ENCODE measurements at places on chromosomes 6 and 20.

DNA sequence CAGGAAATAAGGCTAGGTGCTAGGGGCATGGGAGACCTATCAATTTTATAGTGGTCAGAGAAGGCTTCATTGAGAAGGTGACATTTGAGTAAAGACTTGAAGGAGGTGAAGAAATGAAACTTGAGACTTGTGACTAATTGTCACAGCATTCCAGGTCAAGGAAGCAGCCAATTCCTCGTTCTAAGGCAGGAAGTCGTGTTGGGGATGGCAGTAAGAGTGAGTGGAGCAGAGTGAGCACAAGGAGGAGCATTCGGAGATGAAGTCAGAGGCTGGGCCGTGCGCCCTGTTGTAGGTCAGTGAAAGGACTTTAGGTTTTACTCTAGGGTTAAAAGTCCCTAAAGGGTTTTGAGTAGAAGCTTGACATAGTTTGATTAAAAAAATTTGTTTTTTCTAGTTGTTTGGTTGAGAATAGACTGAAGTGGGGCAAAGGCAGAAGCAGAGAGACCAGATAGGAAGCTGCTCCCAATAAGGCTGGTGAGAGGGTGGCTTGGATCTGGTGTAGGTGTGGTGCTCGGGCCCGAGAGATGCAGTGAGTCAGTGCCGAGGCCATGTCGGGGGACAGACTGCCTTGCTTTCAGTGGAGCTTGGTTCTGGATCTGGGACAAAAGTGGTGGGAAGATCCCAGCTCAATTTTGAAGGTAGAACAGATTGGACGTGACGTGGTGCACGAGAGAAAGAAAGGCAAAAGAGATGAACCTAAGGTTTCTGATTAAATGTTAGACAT, 2.6 kb upstream of the RSPH3 start:
- peak; percentile 56 for DNase-seq

GRCh38 chr6:29619578-29620160, 13.3 kb downstream of the GABBR1 start:
- no peak for DNase-seq

DNA sequence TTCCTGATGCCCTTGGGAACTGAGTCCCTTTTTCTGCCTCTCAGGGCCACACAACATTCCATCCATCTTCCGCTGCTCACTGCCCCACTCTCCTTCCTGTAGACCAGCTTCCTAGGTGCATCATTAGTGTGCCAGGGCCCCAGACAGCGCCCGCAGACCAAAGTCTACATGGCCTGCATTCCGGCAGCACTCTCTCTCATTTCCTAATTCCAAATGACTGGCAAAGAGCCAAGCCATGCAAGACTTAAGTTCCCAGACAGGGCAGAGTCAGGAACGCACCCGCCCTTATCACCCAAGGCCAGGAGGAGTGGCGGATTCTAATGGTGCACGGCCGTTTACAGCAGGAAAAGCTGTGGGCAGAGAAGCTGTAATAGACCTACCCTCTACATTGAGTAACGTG, 159.8 kb upstream of the ARID1B start:
- DNase-seq = no peak

GRCh38 chr6:106334646-106335448, 9.3 kb upstream of the ATG5 start:
- DNase-seq = no peak

DNA sequence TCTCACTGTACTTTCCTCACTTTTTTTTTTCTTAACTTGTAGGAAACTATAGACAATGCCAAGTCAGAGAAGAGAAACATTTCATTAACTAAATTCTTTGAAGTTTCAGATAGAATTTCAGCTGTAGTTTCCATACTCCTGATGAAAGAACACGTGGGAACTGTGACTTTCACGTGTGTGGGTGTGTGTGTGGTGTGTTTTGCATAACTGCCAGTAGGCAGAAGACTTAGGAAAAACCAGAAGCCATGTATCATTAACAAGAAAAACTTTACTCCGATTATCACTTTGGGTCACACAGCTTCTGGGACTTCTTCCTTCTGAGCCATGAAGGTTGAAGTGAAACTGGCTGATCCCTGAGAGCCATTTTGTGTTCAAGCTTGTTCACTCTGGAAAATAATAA, 483.3 kb downstream of the TFAP2B start:
- no peak for DNase-seq

DNA sequence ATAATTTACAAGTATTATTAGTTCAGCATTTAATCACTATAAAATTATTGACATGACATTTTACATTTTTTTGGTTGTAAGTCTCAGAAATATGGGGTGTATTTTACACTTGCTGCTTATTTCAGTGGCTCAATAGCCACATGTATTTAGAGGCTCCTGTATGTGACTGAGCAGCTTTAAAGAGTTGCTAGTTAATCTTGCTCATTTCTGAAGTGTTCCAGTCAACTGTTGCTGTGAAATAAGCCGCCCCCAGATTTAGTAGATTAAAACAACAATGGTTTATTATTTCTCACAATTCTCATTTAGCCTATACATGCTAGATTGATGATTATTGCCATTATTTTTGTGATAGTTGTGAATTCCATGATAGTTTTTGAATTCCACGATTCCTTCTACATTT, 23.0 kb downstream of the CD109 start:
- DNase-seq = no peak

GRCh38 chr6:168905451-168906090, 348.1 kb downstream of the THBS2 start:
- DNase-seq = peak; percentile 14

GRCh38 chr6:70620746-70621145, 46.9 kb upstream of the SMAP1 start:
- no peak for DNase-seq

DNA sequence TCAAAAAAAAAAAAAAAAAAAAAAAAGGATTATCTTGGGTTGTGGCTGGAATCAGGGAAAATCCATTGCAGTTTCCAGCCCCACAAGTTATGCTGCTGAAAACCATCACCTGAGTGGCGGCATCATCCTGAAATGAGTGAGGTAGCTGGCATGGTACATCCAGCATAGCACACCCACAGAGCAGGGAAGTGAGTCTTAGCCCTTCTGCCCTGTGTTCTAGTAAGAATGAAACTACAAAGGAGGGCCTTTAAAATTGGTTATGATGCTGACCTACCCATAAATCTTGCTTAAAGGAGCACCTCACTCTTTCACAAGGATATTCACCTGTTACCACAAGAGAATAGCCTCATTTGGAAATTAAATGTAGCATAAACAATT, 119.2 kb downstream of the NFATC2 start:
- no peak for DNase-seq

DNA sequence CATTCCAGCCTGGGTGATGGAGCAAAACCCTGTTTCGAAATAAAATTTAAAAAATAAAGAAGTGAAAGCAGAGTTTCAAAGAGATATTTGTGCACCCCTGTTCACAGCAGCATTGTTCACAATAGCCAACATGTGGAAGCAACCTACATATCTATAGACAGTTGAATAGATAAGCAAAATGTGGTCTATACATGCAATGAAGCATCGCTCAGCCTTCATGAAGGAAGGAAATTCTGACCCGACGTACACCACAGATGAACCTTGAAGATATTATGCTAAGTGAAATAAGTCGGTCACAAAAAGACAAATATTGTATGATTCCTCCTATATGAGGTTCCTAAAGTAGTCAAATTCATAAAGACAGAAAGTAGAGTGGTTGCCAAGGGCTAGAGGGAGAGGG, 6.5 kb upstream of the NCOA6 start:
- DNase-seq = no peak

GRCh38 chr20:54650052-54650719, 174.8 kb downstream of the DOK5 start:
- DNase-seq = no peak

DNA sequence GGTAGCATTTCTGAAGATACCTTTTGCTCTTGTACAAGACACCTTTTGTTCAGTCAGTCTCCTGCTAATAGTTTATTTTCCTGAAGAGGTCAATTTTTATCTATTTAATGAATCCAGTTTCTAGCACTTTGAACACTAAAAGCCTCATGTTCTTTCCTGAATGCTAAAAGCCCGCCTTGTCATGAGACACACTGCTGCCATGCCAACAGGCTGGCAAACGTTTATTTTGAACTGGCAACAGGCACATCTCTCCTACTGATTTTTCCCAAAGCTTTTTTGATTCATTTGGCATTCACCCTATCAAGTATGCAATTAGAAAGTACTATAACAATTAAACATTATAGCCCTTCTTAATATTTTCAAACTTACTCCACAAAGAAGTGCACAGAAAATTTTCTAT, 421.2 kb upstream of the EYS start:
- no peak for DNase-seq

- DNase-seq = no peak
Measured at GRCh38 chr6:84908304-84908904, 144.0 kb upstream of the TBX18 start.

- no peak for DNase-seq
Measured at GRCh38 chr6:39367700-39368099, 45.2 kb upstream of the KCNK16 start.

DNA sequence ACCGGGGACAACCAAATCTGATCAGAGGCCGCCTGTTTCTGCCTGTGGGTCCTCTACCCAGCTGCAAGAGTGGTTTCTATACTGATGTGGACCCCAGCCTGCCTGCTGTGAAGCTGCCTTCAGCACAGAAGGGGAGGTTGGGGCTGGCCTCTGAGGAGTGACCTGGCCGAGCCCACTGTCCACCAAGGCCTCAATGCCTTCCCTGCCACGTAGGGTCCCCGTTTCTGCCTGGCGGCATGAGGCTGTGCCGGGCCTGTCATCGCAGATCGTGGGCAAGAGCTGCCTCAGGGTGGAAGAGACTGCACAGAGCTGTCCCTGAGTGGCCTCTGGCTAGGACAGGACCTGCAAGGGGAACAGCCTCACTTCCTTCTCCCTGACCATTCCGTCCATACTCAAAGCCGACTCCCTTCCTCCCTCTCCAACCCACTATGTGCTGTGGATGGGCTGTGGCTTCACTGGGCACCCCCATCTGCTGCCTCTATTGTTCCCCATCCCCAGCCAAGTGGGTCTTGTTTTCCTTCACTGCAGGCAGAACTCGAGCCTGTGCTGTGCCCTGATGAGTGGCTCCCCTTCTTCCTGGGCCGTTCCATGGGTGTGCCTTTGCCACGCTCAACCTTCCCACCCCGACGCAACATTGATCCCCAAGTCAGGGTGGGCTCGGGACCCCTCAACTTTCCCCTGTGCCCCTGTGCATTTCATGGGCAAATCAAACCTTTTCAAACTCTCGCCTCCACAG, 60.3 kb downstream of the ERMARD start:
- DNase-seq = no peak

DNA sequence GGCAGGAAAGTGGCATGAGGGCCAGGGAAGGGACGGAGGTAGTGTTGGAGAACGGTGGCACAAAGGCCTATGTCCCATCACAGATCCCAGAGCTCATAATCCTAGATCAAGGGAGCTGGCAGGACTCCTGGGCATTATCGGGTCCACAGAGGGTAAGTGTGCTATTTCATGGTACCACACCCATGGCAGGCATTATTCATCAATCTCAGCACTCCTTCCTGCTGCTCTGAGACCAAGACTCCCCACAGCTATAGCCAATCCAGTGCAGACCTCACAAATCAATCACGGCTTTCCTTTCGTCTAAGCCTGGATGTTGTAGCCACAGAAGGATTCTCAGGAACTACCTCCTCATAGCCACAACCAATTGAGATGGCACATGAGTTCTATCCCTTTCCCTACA, 187.9 kb downstream of the PREX1 start:
- no peak for DNase-seq

DNA sequence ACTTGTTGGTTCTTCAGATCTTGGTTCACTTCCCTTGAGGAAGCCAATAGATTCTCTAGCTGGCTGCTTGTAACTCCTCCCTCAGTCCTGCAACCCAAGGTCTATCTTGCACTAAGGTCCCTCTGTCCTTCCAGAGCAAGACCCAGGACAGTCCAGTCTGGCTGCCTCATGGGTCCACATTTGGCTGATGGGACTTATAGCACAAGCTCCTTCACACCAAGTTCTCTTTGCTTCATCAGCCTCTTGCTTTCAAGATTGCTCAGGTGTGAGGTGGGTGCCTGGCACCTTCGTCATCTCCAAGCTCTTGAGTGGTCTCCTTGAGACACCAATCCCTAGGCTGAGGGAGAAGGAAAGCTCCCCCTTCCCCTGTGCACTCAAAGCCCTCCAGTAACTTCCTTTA, 28.3 kb downstream of the NSFL1C start:
- DNase-seq = no peak

DNA sequence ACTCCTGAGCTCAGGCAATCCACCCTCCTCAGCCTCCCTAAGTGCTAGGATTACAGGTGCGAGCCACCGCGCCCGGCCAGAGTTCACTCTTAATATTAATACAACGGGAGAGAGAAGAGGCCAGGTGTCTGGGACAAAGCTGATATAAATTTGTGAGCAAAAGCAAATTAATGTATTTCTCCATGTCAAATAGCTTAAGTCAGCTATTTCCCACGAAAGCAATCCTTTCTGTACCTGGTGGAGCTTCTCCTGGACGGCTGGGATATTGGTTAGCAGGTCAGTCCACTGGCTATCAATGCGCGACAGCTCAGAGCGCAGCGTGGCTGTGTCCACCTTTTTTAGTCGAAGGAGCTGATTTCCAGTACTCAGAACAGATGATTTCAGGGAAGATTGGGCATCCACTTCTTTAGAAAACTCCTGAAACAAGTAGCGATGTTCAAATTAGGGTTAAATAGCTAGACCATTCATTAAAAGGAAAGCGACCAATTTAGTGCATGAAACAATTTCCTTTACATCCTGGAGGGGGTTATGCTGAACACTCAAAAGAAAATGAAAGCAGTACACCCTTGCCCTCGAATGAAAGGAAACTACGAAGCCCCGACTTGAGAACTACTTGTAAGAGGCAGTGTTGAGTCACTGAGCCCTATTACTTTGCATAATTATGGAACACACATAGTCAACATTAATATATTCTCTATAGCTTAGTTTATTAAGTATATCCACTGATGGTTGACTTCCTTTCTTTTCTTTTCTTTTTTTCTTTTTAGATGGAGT, 403.4 kb downstream of the SYNE1 start:
- no peak for DNase-seq

DNA sequence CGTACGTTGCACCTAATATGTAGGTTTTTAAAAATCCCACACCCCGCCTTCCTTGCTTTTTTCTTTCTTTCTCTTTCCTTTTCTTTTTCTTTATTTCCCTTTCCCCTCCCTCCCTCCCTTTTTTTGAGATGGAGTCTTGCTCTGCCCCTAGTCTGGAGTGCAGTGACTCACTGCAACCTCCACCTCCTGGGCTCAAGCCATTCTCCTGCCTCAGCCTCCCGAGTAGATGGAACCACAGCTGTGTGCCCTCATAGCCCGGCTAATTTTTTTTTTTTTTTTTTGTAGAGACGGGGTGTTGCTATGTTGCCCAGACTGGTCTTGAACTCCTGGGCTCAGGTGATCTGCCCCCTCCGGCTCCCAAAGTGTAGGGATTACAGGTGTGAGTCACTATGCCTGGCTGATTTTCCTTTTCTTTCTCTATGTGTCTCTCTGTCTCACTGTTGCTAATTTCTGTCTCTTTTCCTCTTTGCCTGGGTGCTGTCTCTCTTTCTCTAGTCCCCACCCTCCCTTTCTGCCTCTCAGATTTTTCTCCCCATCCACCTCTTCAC, 61.2 kb downstream of the SRC start:
- DNase-seq = no peak
